Panc1 (cell line): ENCODE measurements at places on chromosomes 6 and 20.
A peak's percentile ranks its signal among the peaks of the same experiment; 100 is the strongest.

- H3K27ac ChIP-seq = no peak overlapping the region
- no peaks in the 10 kb centered on the region for H3K36me3 ChIP-seq
- no peaks in the 10 kb centered on the region for H3K4me1 ChIP-seq
- DNase-seq = no peak
Observed at GRCh38 chr6:87825821-87826221, 123.8 kb upstream of the AKIRIN2 start.

- H3K36me3 ChIP-seq = no peaks in the 10 kb centered on the region
- peaks cover 29% of the 10 kb centered on the region for H3K4me1 ChIP-seq
- H3K4me3 ChIP-seq = peak overlapping the region; percentile 80
- H3K27ac ChIP-seq = peak overlapping the region; percentile 59
Observed at GRCh38 chr20:41618807-41619311, 682 bp upstream of the CHD6 start.

GRCh38 chr6:884570-884969, 191.6 kb upstream of the EXOC2 start:
- no peak overlapping the region for H3K4me3 ChIP-seq
- no peak for DNase-seq
- H3K27me3 ChIP-seq = no peaks in the 10 kb centered on the region
- H3K36me3 ChIP-seq = no peaks in the 10 kb centered on the region

DNA sequence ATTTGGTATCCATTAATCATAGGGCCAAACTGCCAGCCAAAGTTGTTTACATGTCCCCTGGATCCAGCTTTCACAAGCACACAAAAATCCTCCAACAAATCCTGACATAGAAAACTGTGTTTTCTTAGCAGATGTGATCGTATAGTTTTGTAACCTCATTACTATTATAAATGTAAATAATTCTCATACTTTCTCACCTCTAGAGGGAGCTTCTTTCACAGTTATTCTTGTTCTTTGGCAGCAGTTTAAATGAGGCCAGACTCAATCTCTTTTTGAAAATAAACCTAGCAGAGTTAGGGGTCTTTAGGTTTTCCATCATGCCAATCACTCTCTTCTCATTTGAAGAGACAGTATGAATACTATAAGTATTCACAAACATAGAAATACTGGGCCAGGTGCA, 17.0 kb upstream of the ZNF318 start:
- no peaks in the 10 kb centered on the region for H3K36me3 ChIP-seq
- H3K27me3 ChIP-seq = peaks cover 2% of the 10 kb centered on the region; the same call in 1 of the 2 replicates
- H3K4me3 ChIP-seq = no peak overlapping the region
- no peaks in the 10 kb centered on the region for H3K4me1 ChIP-seq

DNA sequence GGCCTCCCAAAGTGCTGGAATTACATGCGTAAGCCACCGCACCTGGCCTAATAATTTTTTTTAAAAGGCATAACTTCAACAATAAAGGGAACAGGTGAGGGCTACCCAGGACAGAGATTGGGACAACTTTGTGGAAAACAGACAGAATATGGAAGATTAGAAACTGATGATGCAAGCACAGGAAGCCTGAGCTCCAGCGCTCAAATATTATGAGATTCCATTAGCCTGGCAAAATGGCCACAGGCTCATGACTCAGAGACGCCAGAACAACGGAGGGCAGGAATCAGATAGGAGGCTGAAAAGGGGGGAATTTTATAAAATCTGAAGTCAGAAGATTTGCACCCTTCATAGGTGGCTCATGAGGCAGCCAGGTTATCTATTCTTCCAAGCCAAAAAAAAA, 103.1 kb upstream of the MRPS10 start:
- H3K36me3 ChIP-seq = no peaks in the 10 kb centered on the region
- no peak overlapping the region for H3K4me3 ChIP-seq
- peaks cover 38% of the 10 kb centered on the region for H3K4me1 ChIP-seq
- peak overlapping the region; percentile 57; the same call in 1 of the 2 replicates for H3K27ac ChIP-seq
- no peaks in the 10 kb centered on the region for H3K27me3 ChIP-seq

GRCh38 chr6:46969206-46969605, 47.5 kb upstream of the ADGRF5 start:
- DNase-seq = no peak
- no peak overlapping the region for H3K4me3 ChIP-seq
- no peak overlapping the region for H3K27ac ChIP-seq
- H3K4me1 ChIP-seq = no peaks in the 10 kb centered on the region
- H3K27me3 ChIP-seq = no peaks in the 10 kb centered on the region; the same call in 1 of the 2 replicates
- no peaks in the 10 kb centered on the region for H3K36me3 ChIP-seq

DNA sequence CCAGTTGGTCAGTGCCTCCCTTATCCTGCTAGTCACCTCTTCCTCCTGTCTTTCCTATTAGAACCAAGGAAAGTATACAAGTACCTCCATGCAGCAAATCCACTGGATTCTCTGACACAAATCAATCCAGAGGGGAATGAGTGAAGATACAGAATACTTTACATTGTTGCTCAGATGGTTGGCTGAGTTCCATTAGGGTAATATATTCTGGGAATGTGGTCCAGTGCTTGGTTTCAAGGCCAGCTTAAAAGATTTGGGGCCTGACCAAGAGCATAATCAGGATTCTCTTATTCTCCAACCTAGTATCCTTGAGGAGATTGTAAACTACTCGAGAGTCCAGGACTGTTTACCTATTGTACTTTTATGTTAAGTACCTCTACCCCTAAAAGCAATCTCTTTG, 23.0 kb downstream of the CARMIL1 start:
- H3K4me3 ChIP-seq = no peak overlapping the region
- no peak overlapping the region for H3K27ac ChIP-seq
- no peaks in the 10 kb centered on the region for H3K27me3 ChIP-seq
- H3K36me3 ChIP-seq = no peaks in the 10 kb centered on the region

DNA sequence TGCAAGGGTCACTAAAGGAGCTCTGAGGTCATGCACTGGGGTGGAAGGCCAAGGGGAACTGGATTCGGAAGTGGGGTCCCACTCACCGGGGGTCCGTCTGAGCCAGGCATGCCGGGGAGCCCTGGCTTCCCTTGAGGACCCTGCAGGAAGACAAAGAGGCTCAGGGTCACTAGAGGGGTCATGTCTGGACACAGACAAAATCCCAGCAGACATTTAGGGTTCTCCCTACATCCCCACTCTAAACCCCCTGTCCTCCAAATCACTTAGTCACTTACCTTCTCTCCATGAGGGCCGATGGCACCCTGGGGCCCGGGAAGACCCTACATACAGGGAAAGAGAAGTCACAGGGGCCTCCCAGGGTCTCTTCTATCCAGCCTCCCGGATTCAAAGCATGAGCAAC, 15.4 kb downstream of the COL11A2 start:
- no peak for DNase-seq
- H3K27me3 ChIP-seq = no peaks in the 10 kb centered on the region
- no peak overlapping the region for H3K27ac ChIP-seq
- no peak overlapping the region for H3K4me3 ChIP-seq
- H3K4me1 ChIP-seq = peaks cover 6% of the 10 kb centered on the region
- no peaks in the 10 kb centered on the region for H3K36me3 ChIP-seq

- H3K27ac ChIP-seq = no peak overlapping the region
- H3K4me1 ChIP-seq = no peaks in the 10 kb centered on the region
- H3K36me3 ChIP-seq = no peaks in the 10 kb centered on the region
Observed at GRCh38 chr6:21033575-21034026, 499.3 kb downstream of the CDKAL1 start.

- no peaks in the 10 kb centered on the region for H3K36me3 ChIP-seq
- no peak for DNase-seq
- no peak overlapping the region for H3K4me3 ChIP-seq
- peak overlapping the region; percentile 74 for H3K27ac ChIP-seq
- peaks cover 42% of the 10 kb centered on the region for H3K4me1 ChIP-seq
Observed at GRCh38 chr6:684831-685636, 7.9 kb downstream of the EXOC2 start.

- no peaks in the 10 kb centered on the region for H3K27me3 ChIP-seq
- no peak for DNase-seq
- H3K4me3 ChIP-seq = no peak overlapping the region
- H3K36me3 ChIP-seq = peaks cover 35% of the 10 kb centered on the region
- no peaks in the 10 kb centered on the region for H3K4me1 ChIP-seq
Observed at GRCh38 chr6:7896465-7896987, 14.1 kb downstream of the TXNDC5 start.

- H3K4me1 ChIP-seq = peaks cover 65% of the 10 kb centered on the region
- H3K4me3 ChIP-seq = no peak overlapping the region
- DNase-seq = no peak
- H3K36me3 ChIP-seq = peaks cover 16% of the 10 kb centered on the region; the same call in 1 of the 2 replicates
- no peaks in the 10 kb centered on the region for H3K27me3 ChIP-seq
Observed at GRCh38 chr20:31710423-31711108, 12.1 kb downstream of the BCL2L1 start.

DNA sequence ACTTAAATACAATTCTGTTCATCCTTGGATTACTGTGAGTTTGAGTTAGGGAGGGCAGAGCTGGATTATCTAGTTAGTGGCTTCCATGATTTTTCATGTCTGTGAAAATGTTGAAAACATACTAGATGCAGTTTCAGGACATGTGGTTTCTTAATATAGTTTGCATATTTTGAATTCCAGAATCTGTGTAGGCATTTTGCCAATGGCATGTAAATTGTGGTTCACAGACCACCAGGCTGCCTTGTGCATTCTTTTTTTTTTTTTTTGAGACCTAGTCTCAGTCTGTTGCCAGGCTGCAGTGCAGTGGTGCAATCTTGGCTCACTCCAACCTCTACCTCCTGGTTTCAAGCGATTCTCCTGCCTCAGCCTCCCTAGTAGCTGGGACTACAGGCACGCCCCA, 42.8 kb downstream of the CDC5L start:
- peaks cover 35% of the 10 kb centered on the region for H3K36me3 ChIP-seq
- no peaks in the 10 kb centered on the region for H3K4me1 ChIP-seq
- no peaks in the 10 kb centered on the region for H3K27me3 ChIP-seq
- no peak overlapping the region for H3K27ac ChIP-seq

- no peak overlapping the region for H3K4me3 ChIP-seq
- H3K27ac ChIP-seq = no peak overlapping the region
- H3K4me1 ChIP-seq = no peaks in the 10 kb centered on the region
- H3K27me3 ChIP-seq = no peaks in the 10 kb centered on the region
- no peaks in the 10 kb centered on the region for H3K36me3 ChIP-seq
Observed at GRCh38 chr20:50815162-50815989, 20.5 kb downstream of the BCAS4 start.

GRCh38 chr6:85015396-85015990, 251.1 kb upstream of the TBX18 start:
- H3K36me3 ChIP-seq = no peaks in the 10 kb centered on the region
- no peaks in the 10 kb centered on the region; the same call in 1 of the 2 replicates for H3K27me3 ChIP-seq
- no peak overlapping the region for H3K4me3 ChIP-seq
- H3K4me1 ChIP-seq = no peaks in the 10 kb centered on the region

DNA sequence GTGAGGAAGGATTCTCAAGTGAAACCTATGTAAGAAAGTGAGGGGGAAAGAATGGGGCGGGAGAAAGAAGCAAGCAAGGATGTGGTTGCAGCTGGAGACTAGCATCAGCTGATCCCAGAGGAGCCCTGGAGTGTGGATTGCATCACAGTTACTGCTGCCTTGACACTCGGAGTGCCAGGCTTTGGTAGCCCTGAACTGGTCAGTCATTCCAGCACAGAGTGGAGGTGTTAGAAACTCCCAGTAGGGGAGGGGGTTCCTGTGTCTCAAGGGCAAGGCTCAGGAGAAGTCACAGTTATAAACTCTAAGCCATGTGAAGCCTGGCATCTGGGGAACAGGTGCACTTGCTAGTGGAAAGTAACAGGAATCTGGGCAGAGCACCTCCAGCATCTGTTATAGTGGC, 23.5 kb downstream of the SNAP25 start:
- no peaks in the 10 kb centered on the region for H3K36me3 ChIP-seq
- DNase-seq = no peak
